ENCODE measurements at places on chromosomes 2 and 18. TPM values are rescaled to one million over a fixed set of nuclear protein-coding genes. Genes with fewer than 3 reads are reported as not detected.

The OR6B2 gene
- not detected for polyA plus RNA-seq

The RNASEH1 gene
- polyA plus RNA-seq = 11.2 TPM

DNA sequence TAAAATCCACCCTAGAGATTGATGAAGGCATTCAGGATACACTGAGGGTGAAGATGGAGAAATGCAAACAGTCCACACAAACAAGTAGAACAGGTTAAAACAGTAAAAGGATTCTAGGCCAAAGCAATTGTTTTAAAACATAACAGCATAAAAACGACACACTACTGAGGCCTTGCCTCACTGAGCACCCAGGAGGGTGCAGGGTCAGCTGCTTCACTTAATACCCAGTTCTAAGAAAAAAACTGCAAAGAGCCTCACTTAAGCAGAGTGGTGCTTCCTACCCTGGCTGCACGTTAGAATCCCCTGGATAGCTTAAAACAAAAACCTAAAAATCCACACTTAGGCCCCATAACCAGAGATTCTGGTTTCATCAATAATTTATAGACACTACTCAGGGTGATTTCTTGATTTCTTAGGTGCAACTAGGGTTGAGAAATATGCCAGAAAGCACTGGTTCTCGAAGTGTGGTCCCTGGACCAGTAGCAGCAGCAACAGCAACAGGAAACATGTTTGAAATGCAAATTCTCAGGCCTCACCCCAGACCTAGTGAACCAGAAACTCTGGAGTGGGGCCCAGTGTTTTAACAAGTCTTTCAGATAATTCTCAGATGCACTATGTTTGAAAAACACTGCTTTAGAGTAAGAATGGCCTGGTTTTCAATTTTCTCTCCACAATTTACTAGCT is 279.1 kb downstream of the ZEB2 start:
- no peaks in the 10 kb centered on the region for H3K36me3 ChIP-seq
- H3K27ac ChIP-seq = no peak overlapping the region
- no peak for DNase-seq
- H3K27me3 ChIP-seq = no peaks in the 10 kb centered on the region
- H3K4me1 ChIP-seq = no peaks in the 10 kb centered on the region

GRCh38 chr2:170222842-170223241 is 44.9 kb downstream of the MYO3B start:
- DNase-seq = no peak
- peaks cover 4% of the 10 kb centered on the region for H3K36me3 ChIP-seq

DNA sequence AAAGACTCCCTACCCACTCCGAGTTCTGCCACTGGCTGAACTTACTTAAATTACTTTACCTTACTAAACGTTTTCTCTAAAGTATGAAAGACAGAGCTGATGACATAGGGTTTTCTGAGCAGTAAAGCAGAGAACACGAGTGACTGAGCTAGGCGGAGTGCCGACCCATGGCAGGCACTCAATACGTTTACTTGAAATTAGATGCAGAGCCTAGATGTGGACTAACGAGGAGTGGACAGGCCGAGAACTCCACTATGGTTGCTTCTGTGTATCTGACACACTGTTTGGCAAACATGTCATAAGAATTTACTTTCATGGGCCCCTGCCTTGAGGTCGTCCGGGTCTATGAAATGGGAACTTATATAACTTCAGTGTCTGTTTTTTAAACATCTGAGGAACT is 471.0 kb downstream of the STK39 start:
- no peak overlapping the region for H3K4me3 ChIP-seq
- H3K36me3 ChIP-seq = no peaks in the 10 kb centered on the region
- H3K4me1 ChIP-seq = no peaks in the 10 kb centered on the region
- DNase-seq = no peak

GRCh38 chr2:241129086-241129871 is 20.0 kb downstream of the PASK start:
- no peak for DNase-seq
- no peaks in the 10 kb centered on the region for H3K27me3 ChIP-seq
- no peaks in the 10 kb centered on the region for H3K4me1 ChIP-seq
- H3K27ac ChIP-seq = no peak overlapping the region
- no peak overlapping the region for H3K4me3 ChIP-seq

Measured in keratinocyte (primary cell).